Hematopoietic multipotent progenitor cell treated with erythropoietin and hydrocortisone succinate and interleukin-3 and kit ligand, for 4 days (in vitro differentiated cells): ENCODE measurements at places on chromosomes 3 and 15.

DNA sequence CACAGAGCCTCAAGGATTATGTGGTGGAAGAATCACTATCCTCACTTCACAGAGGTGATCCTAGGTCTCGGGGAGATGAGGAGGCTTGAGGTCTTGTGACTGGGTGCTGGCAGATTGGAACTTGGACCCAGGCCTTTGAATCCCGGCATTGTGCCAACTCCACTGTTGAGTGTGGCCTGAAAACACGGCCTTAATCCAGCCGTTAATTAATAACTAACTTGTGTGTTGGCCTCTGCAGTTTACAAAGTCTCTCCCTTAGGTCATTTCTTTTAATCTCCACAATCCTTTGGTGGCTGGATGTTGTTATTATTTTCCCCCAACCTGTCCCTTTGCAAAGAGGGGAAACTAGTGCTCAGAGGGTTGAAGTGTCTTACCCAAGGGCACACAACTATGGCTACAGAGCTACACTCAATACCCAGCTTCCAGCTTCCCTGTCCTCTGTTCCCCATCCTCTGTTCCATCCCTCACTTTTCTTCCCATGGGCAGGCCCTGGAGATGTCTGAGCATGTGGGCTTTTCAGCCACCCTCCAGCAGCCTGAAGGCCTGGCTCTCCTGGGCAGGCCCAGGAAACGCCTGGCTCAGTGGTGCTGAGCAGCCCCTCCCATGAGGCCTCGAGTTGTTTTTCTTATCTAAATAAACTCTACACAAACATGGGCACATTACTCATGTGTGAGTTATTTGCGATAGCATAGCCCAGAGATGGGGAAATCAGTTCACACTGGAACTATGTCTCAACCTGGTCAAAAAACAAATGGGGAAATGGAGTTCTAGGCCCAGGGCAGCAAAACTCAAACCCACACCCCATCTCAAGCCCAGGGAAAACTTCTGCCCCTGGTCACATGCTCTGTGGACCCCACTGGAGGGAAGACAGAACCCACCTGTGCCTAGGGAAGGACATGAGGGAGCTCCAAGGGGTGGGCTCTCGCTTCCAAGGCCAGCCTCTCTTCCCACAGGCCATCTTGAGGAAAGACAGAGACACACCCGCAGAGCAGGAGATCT lies 16.8 kb upstream of the SMAD3 start:
- DNase-seq, result peak; percentile 58

- DNase-seq, result no peak
These were observed 195.6 kb downstream of the UBE3A start for GRCh38 chr15:25242957-25243799.

- peak; percentile 41 for DNase-seq
These were observed 44.8 kb downstream of the POLR2M start for GRCh38 chr15:57751177-57751800.

DNA sequence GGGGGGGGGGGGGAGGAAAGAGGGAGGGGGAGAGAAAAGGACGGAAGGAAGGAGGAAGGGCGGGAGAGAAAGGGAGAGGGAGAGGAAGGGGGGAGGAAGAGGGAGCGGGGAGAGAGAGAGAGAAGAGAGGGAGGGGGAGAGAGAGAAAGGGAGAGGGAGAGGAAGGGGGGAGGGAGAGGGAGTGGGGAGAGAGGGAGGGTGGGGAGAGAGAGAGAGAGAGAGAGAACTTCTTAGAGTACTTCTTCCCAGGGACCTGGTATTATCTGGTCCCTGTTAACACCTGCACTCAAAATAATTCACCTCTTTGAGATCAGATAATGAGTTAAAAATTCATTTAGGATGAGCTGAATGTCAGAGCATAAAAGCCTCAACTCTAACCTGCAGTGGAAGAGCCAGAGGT lies 1.1 kb downstream of the SEC13 start:
- DNase-seq, result no peak

DNA sequence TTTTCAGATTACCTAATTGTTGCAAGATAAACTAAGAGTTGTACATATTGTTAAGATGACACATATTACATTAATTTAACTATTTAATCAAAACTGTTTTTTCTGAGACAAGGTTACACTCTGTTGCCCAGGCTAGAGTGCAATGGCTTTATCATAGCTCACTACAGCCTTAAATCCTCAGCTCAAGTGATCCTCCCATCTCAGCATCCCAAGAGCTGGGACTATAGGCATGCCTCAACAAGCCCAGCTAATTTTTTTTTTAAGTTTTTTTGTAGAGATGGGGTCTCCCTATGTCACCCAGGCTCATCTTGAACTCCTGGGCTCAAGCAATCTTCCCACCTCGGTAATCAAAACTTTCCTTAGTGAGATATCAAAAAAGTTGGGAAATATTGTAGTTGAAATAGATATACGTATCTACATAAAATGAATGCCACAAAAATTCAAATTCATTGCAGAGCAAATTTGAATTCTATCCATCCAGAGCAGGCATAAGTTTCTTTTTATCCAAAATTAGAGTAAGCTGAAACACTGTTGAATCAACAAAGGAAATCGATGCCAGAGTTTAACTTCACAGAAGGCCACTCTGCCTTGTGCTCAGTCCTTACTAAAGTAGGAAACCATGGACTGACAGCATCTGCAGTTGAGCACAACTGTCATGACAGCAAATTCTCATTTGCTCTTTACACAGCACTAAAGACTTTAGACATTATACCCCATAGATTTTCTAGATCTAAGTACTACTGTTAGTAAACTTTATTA lies 15.5 kb downstream of the ATOSA start:
- DNase-seq, result no peak

- DNase-seq, result no peak
These were observed 4.1 kb downstream of the DET1 start for GRCh38 chr15:88542342-88542733.

- DNase-seq, result no peak
These were observed 11.4 kb upstream of the SNRPA1 start for GRCh38 chr15:101306341-101307047.

- no peak for DNase-seq
These were observed at the start of gene PLA2G4B for GRCh38 chr15:41838400-41838897. TSS of gene PLA2G4B (plus strand) at chr15:41838847. CDS start at chr15:41838914, 67 bp downstream.
